ENCODE measurements at places on chromosomes 2 and 18.

DNA sequence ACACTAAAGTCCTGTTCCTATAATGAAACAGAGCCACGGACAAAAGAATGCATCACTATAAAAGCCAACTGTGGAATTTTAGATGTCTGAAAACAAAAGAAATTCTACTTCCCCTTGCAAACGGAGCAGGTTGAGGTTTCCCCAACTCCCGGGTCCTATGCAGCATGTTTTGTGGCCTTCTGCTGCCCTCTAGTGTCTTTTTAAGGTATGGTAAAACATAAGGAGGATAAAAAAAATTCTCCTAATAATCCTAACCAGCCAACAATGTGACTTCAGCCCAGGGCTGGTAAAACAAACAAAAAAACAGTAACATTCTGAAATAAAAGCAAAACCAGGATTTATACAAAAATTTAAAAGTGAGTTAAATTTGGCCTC lies 539.5 kb downstream of the NRXN1 start:
- DNase-seq, result peak; percentile 41

DNA sequence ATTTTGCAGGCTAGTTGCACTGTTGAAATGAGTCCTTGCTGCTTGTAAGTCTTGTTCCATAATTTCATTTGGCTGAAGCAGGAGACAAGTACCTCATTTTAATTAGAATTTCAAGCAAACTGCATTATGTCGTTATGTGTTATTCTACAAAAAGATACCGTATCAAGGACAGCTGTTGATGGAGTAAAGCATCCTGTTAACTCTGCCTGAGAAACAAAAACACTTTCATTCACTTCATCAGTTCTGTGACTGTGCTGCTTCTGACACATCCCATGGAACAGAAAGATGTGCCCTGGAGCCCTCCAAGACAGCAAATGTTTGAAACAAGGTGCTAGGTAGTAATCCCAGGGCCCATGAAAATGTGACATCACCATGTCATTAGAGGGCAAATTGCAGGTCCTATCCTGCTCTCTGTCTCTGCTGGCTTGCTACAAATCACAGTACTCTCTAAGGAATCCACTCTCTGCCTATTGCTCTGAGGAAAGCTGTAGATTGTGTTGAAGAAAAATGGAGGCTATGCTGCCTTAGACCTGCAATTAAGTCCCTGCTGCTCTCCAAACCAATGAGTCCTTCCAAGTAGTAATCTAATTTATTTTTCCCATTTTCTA lies 209.7 kb upstream of the PARD3B start:
- DNase-seq, result no peak

- DNase-seq, result peak; percentile 71
Measured at GRCh38 chr18:69944436-69944835, 3.2 kb downstream of the CD226 start.

- DNase-seq, result peak; percentile 32
Measured at GRCh38 chr18:48818329-48819254, 132.2 kb downstream of the SMAD7 start.

DNA sequence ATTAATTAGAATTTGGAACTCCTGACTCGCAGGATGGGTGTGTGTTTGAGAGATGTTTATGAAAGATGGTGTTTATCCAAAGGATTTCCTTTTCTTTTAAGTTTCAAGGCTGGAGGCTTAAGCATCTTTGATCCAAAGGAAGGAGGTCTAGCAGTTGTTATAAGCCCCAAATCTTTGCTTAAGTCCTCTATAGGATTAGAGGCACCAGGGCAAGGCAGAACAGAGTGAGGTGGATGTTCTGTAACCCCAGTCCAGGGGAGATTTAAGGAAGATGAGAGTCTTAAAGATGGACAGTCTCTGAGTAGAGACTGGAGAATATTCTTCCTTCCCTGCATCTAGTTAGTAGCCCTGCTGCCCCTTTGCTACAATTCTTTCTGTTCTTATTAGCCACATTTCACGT lies 17.5 kb downstream of the LBH start:
- DNase-seq, result no peak

DNA sequence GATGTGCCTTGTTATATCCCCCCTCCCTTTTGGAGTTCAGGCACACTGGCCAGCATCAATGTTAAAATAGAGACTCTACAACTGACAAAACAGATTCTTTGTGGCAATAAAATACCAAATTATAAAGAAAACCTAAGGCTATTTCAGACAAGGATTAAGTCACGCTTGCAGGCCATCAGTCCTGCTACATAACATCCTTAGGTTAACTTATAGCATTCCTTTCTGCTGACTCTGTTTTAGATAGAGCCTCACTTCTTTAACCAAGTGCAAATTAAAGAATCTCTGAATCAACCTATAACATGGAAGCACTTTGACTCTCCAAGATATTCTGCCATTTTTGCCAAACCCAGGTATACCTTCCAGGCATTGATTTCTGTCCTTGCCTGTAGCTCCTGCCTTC lies 784.6 kb downstream of the RNF144A start:
- no peak for DNase-seq

- no peak for DNase-seq
Measured at GRCh38 chr18:56982766-56983165, 164.1 kb upstream of the BOD1L2 start.

- DNase-seq, result no peak
Measured at GRCh38 chr18:2687390-2688001, 32.0 kb downstream of the SMCHD1 start.

- no peak for DNase-seq
Measured at GRCh38 chr18:7898181-7898580, 331.1 kb downstream of the PTPRM start.

GRCh38 chr18:47604021-47604420 lies 326.4 kb downstream of the SMAD2 start:
- DNase-seq, result no peak

GRCh38 chr2:39996653-39997080 lies 217.6 kb upstream of the THUMPD2 start:
- DNase-seq, result no peak

GRCh38 chr2:96819128-96819875 lies 3.2 kb downstream of the CNNM3 start:
- DNase-seq, result no peak

- DNase-seq, result no peak
Measured at GRCh38 chr18:67379981-67380380, 136.5 kb downstream of the DSEL start.

DNA sequence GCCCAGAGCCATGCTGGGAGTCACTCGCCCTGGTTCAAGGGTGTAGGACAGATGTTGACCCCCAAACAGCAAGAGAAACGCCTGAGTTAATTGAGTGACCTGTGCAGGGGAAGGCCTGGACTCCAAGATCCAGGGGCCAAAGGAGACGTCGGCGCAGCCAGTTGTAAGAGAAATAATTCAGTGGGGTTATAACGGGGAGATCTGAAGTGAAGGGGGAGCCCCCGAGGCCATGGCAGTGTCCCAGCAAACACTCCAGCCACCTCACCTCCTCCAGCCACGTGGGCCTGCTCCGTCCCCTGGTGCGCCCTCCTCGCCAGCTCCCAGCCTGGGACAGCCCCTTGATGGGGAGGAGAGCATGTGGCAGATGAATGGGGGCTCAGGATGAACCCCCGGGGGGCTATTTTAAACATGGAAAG lies 130.7 kb upstream of the GPC1 start:
- DNase-seq, result peak; percentile 27

- no peak for DNase-seq
Measured at GRCh38 chr2:33891616-33892015, 292.5 kb upstream of the FAM98A start.

- no peak for DNase-seq
Measured at GRCh38 chr18:47798366-47798765, 132.1 kb downstream of the SMAD2 start.

GRCh38 chr2:88177556-88177955 lies 7.4 kb downstream of the THNSL2 start:
- DNase-seq, result no peak

DNA sequence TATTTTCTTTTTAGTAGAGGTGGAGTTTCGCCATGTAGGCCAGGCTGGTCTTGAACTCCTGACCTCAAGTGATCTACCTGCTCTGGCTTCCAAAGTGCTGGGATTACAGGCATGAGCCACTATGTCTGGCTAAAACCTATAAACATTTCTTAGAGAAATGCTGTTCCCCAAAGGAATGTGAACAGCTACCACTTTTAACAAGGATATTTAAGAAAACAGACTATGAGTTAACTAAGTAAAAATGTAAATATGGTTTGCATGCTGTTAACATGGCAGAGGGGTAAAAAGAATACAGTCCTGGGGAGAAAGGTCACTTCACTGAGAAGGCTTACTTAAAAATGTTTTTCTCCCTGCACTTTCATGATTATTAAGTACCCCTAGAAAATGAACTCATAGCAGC lies 57.1 kb downstream of the SLC16A14 start:
- DNase-seq, result no peak

- peak; percentile 83 for DNase-seq
Measured at GRCh38 chr2:176454893-176455815, 185.9 kb downstream of the MTX2 start.

GRCh38 chr2:67479261-67479660 lies 82.1 kb downstream of the ETAA1 start:
- DNase-seq, result no peak

- no peak for DNase-seq
Measured at GRCh38 chr2:197919487-197919886, 115.1 kb downstream of the PLCL1 start.

DNA sequence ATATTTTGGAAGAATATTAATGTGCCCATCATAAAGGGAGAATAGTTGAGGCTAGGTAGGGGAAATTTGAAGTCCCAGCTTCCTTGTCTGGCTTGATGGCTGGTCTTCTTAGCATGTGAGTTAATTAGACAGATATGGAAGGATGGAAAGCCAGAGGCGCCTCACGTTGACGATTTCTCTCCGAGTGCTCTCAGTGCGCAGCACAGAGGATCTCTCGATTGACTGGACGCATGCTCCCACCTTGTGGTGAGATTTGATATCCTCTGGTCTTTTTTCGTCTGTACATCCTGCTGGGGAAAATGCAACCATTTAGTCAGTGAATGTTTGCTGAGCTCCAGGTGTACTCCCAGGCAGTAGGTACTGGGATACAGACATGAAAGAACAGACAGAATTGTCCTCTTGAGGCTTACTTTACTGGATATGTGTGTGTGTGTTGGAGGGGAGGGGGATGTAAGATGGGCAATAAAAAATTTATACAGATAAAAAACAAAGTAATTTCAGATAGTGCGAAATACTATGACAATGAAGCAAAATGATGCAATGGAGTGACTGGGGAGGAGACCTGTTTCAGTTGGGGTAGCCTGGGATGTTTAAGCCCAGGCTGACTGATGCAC lies 66.9 kb upstream of the ZNG1B start:
- peak; percentile 86 for DNase-seq

- no peak for DNase-seq
Measured at GRCh38 chr2:14232217-14232616, 400.3 kb upstream of the LRATD1 start.

DNA sequence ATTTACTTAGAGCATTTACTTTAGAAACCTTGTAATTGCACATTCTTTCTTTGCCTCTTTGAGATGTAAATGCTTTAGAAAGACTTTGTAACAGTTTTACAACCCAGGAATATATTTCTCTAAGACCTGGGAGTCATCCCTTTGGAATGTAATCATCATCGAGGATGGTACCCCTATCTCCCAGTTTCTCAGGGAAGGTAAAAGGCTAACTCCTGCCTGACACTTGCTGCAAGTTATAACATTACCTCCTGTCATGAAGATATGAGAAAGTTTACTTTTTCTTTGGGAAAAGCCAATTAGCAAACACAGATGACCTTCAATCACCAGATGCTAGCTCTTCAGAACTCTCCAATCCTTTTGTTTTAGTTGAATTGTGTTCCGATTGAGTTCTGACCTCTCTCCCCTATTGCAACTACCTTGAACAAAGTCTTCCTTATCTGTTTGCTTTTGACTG lies 420.3 kb upstream of the FSIP2 start:
- DNase-seq, result no peak

DNA sequence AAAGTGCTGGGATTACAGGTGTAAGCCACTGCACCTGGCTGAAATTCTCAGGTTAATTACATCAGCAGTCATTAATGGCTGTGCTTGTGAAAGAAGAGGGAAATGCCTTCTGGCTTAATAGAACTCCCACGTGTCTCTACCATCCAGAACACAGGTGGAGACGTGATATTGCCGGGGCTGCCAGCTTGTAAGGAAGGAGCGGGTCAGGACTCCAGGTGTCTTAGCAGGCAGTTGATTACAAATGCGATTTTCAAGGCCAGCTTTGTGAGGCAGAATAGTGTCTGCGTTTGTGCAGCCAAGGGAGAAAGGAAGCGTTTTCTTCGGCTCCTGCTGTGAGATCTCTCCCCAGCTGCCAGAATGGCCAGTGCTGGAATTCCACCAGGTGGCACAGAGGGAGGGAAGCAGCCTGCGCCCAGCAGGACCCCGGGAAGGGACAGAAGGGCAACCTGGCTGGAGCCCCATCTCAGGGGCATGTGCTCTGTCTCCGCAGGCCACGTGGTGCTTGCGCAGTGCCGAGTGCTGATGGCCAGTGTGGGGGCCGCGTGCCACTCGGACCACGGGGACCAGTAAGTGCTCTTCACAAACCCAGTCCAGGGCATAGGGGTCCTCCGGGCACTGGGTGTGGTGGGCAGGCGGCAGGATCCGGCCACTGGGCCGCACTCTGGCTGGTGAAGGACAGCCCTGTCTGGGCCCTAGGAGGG lies 3.7 kb upstream of the ESPNL start:
- DNase-seq, result peak; percentile 31

DNA sequence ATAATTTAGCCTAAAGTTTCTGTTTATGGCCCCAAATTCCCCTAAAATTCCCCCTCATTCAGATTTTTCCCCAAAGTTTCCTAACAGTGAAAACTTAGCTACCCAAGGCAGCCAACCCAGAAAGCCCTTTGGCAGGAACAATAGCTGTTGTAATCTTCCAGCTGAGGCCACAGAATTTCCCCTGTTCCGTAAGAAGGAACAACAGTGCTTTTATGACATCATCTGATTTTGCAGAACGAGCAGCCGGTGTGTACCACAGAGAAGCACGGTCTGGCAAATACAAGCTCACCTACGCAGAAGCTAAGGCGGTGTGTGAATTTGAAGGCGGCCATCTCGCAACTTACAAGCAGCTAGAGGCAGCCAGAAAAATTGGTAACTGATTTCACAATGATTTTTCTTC lies 6.3 kb downstream of the TNFAIP6 start:
- no peak for DNase-seq

DNA sequence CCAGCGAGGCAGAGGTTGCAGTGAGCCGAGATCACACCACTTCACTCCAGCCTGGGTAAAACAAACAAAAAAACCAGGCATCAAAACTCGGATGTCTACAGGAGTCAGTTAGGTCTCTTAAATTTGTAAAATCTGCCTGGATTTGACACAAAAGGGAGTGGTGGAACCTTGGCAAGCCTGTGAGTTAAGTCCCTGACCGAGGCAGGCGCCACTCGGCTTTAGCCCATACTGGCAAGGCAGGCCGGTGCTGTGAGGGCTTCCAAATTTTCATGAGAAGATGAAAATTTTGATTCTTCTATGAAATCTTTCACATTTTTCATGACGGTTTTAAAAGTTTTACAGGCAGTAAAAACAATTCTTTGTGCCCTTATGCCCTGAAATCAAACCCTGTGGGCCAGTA lies 165.8 kb downstream of the FMNL2 start:
- DNase-seq, result no peak

- no peak for DNase-seq
Measured at GRCh38 chr2:37698931-37699481, 27.6 kb upstream of the CDC42EP3 start.
